ENCODE measurements at places on chromosomes 1 and 21.

- no peak for DNase-seq
Observed at GRCh38 chr1:83511146-83511726, 487.7 kb downstream of the TTLL7 start.

DNA sequence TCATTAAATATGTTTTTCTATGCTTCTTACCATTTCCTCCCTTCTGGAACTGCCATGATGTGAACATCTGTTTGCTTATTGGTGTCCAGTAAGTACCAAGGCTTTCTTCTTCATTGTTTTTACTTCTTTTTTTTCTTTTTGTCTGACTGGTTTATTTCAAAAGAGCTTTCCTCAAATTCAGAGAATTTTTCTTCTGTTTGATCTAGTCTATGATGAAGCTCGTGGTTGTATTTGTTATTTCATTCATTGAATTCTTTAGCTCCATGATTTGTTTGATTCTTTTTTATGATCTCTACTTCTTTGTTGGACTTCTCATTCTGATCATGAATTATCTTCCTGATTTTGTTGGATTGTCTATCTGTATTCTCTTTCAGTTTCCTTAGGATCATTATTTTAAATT is 49.5 kb upstream of the PKN2 start:
- DNase-seq: no peak

- peak; percentile 64 for DNase-seq
Observed at GRCh38 chr1:147641695-147642592, 28.4 kb downstream of the ACP6 start.

DNA sequence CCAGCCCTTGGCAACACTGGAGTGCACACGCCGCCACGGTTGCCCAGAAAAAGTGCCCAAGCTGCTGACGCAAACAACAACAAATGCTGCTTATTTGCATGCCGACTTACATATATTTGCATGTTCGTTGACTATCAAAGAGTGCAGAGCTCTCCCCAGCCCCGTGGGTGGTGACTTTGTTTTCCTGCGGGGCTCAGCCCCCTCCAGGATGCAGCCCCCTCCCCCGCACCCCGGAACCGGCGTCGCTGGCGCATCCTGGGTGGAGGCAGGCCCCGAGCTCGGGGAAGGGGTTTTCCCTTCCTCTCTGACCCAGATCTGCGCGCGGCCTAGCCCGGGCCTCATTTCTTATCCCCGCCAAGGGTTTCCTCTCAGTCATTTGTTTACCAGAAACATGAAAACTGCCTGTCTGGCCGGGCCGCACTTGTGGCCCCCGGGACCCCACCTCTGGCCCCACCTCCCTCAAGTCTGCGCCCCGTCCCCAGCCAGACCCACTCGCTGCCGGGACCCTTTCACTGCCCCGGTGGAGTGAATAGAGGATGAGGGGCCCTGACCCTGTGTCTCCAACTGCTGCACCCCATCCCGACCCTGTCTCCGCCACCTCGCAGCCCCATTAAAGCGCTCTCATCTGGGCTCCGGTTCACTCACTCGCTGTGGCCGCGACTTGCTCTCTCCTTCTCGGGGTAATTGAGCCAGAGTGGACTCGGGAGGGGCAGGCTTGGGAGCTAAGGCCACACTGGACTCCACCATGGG is 5.5 kb downstream of the TNFRSF25 start:
- no peak for DNase-seq

- no peak for DNase-seq
Observed at GRCh38 chr21:23009360-23009759, 2011.2 kb downstream of the NCAM2 start.

- DNase-seq: no peak
Observed at GRCh38 chr1:217136895-217137205, 413.6 kb upstream of the ESRRG start.

- DNase-seq: no peak
Observed at GRCh38 chr1:54255026-54255702, 55.2 kb downstream of the MRPL37 start.

- DNase-seq: no peak
Observed at GRCh38 chr1:231147896-231148295, 14.0 kb upstream of the TRIM67 start.

DNA sequence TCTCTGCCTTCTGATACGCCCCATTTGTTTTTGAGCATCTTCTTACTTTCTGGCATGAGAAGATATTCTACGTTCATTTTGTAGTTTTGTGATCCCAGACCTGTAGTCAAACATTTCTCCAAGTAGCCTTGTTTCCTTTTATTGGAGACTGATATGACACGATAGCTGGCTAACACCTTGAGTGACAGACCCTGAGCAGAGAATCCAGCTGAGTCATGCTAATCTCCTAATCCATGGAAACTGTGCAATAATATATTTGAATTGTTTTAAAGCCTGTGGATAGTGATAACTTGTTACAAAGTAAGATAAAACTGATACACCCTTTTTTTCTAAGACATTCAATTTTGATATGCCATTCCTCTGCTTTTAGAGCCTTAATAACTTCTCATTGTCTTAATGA is 1.2 kb upstream of the IFI44L start:
- DNase-seq: no peak

- DNase-seq: no peak
Observed at GRCh38 chr1:119370748-119371147, 2.2 kb downstream of the HAO2 start.
